ENCODE measurements at places on chromosomes 12 and 14. TPM values are rescaled to one million over a fixed set of nuclear protein-coding genes. Genes with fewer than 3 reads are reported as not detected.
A peak's percentile ranks its signal among the peaks of the same experiment; 100 is the strongest.

The PAWR gene
- 6.2 TPM for total RNA-seq

- DNase-seq = no peak
Measured at GRCh38 chr12:32062881-32063280, 43.8 kb upstream of the BICD1 start.

The TCL1B gene
- total RNA-seq = not detected

The YEATS4 gene
- total RNA-seq = 15.0 TPM

The TSHR gene
- 0.31 TPM for total RNA-seq

The IL31 gene
- not detected for total RNA-seq

DNA sequence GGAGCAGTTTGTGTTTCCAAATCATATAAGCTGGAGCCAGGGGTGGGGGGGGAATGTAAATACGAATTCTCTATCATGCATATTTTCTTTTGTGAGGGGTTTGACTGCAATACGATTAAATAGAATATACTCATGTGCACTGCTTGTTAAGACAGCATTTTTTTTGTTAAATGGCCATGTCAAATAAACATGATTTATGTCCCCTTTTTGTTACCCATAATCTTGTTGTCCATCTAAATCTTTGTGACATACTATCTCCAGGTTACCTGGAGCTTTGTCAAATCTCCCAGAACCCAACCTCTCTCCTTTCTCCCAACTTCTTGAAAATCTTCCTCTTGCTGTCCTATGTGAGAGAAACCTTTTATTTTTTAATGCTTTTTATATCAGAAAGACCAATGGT, 233.1 kb downstream of the SLC25A21 start:
- DNase-seq = no peak

The ANKRD33 gene
- total RNA-seq = 0.04 TPM

The PDZRN4 gene
- total RNA-seq = 4.6 TPM

DNA sequence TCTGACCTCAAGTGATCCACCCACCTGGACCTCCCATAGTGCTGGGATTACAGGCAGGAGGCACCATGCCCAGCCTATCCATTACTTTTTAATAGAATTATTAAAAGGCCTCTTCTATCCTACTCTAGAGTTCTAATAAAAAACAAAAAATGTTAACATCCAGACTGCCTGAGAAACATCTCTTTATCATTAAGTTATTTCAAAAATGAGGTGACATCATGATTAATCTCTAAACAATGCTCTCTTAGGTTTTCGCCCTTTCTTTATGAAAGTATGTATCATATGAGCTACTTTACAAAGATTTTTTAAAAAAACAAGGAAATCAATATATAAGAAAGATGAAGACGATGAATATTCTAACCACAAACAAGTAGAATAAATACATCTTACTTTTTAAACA, 52.6 kb downstream of the FGD6 start:
- DNase-seq = no peak

DNA sequence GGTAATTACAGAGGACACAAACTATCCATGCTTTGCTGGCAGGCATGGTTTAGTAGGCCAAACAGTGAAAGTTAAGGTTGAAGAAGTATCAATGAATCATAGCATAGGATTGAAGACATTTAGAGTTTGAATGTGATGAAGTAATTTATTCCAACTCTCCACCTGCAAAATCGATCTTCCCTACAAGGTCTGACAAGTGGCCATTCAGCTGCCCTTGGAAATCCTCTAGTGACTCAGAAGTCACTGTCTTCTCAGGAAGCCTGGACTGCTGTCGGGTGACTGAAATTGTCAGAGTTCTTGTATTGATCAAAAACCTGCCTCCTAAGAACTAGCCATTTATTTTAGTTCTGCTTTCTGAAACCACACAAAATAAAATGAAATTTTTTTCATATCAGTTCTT, 17.7 kb upstream of the STXBP6 start:
- DNase-seq = no peak

The SYCP3 gene
- total RNA-seq = 0.13 TPM

DNA sequence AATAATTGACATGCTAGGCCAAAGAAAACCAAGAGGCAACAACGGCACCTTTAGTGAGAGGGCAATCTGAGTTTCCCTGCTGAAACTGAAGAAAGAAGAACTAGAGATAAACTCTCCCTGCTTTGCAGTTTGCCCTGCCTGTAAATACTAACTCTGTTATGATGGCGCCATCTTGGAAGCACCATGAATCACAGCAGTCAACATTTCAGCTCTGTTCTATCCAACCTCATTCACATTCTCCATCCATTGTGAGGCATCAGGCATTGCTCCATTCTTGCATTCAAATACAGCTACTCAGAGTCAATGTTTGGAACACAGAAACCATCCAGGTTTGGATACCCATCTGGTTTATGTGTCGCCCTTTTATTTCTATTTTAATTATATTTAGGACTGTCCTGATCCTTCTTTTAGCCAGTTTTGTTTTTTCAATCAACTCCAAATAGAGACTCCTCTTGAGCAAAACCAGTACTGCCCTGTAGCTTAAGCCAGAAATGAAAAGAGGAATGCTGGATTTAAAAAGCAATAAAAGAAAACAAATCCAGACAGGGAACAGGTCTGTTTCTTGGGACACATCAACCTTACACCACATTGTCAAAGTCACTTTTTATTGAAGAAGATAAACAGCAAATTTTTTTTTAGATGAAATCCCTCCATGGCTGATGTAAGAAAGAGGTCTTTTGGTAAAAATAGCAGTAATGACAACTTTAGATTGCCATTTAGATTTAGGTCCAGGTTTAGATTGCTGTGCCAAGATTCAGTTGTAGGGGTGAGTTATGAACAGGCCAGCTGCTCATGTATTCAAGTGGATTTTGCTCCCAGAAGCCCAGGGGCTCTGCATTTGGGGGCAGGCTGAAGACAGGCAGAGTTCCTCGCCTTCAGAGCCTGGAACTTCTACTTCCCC, 33.3 kb upstream of the PPM1A start:
- peak; percentile 49 for DNase-seq

GRCh38 chr12:46559311-46559710, 186.7 kb upstream of the SLC38A2 start:
- DNase-seq = peak; percentile 91

DNA sequence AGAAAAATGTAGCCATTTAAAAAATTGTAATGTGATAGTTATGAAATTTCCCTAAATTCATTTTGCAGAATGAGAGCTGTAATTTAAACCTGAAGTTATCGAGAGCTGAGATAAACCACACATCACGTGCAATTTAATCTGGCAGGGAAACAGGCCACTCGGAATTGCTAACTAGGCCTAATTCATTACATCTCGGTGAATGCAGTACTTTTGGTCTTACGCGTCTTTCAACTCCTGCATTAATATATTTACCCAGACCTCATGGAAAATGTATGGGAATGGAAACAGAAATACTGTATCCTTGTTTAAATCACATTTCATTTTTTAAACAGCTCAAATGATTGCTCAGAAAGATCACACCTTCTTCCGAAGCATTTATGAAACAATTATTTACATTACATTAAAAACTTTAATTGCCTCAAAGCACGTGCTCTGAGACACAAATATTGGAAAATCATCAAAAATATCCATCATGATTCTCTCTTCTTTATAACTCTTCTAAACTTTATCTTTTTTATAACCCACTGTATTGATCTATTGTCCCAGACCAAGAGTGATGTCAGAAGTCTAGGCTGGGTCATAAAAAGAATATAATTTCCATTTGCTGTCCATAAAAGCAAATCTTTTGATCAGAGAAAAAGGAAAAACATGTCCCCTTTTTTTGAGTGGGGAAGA, 111.7 kb upstream of the MYL2 start:
- no peak for DNase-seq

- DNase-seq = no peak
Measured at GRCh38 chr12:26580619-26581018, 252.4 kb downstream of the ITPR2 start.

- no peak for DNase-seq
Measured at GRCh38 chr14:29853272-29853671, 74.4 kb downstream of the PRKD1 start.

DNA sequence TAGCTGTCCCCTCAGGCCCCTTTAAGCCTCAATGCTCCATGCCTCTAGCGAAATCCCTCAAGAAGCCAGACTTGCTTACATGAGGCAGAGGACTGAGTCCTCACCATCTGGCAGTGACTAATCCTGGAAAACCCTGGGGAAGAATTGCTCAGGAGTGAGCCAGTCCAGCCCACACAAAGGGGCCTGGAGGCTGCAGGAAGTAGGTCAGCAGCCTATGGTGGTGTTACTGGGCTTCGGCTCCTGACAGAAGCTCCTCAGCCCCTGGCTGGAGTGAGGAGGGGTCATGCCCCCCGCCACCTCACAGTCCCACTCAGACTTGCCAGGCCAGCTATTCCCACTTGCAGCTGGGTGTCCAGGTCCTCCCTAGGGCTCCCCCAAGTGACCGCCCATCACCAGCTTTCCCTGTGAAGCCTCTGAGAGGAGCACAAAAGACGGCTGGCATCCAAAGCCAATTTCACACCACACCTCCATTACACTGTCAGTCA, 250.5 kb downstream of the DPF3 start:
- peak; percentile 59 for DNase-seq

GRCh38 chr14:101830271-101830670, 68.8 kb downstream of the PPP2R5C start:
- DNase-seq = no peak

GRCh38 chr12:78703820-78704525, 160.6 kb upstream of the SYT1 start:
- DNase-seq = peak; percentile 4

The TESPA1 gene
- 0.44 TPM for total RNA-seq

The RIN3 gene
- 4.3 TPM for total RNA-seq

The GRIP1 gene
- 2.2 TPM for total RNA-seq

GRCh38 chr14:88305528-88306322, 17.3 kb downstream of the KCNK10 start:
- no peak for DNase-seq

DNA sequence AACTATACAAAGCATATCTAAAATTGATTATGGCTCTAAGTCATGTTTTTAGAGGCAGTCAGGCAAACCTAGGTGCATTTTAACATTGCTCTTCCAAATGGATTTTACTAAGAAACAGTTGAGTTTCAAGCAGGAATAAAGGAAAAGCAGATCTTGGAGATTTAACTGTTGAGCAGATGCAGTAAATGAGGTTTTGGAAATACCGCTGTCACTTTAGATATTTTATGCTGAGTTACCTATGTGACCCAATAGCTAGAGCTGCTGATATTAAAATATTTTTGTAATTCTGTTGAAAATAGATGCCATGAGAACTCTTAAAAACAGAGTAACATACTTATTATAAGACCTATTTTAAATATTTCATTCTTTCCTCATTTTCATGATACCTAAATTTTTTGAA, 181.4 kb downstream of the SYT1 start:
- no peak for DNase-seq

GRCh38 chr14:96215452-96216244, 11.0 kb downstream of the BDKRB2 start:
- no peak for DNase-seq

DNA sequence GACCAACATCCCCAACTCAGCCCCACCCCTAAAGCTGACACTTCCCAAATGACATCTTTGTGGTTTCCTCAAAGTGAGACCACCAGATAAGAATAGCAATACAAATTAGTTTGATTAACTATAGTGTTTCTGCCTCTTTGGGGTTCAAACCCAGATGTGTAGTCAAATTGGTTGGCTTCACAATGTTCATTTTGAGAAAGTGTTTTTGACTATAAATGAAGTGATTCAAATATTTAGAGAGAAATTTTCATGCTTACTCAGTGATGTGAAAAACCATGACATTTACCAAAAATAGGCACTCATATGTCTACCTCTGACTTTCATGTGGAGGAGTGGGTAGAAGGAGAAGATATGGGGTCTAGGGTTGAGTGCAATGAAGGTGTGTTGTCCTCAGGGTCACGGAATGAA, 218.4 kb downstream of the BCAT1 start:
- no peak for DNase-seq

DNA sequence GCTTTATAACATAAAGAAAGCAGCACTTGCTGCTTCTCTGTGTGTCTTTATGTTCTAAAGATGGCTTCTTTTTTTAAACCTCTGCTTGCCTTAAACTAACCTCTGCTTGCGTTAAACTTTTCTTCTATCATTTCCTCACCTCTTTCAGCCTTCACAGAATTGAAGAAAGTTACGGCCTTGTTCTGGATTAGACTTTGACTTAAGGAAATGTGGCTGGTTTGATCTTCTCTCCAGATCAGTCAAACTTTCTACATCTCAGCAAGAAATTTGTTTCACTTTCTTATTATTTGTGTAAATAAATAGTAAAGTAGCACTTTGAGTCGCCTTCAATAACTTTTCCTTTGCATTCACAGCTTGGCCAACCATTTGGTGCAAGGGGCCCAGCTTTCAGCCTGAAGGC, 64.2 kb downstream of the CMAS start:
- DNase-seq = no peak

The CCDC92 gene
- total RNA-seq = 7.4 TPM

The RNASE3 gene
- not detected for total RNA-seq

The CLEC2D gene
- total RNA-seq = 8.5 TPM

The MFAP5 gene
- 211 TPM for total RNA-seq

DNA sequence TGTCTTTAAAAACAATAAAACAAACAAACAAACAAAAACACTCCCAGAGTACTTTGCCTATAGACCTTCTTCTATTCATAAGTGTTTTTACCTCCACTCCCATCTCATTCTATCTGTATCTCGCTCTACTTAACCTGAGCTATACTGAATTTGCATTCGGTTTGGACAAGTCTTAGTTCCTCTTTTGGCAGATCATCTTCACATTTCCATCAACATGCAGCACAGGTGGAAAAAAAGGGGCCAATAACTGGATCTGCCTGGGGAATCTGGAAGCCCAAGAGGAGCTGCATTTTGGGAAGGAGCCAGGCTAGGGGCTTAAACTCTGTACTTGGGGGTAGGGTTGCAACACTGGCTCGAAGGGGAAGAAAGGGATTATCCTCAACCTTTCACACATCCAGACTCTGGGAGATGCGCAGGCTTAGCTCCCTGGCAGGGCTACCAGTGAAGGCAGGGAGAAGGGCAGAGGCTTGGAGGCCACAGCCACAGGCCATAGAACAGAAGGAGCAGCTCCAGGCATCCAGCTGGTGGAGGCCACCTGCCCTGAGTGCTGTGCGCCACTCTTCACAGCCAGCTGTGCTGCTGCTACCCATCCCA, 4.1 kb downstream of the NINJ2 start:
- DNase-seq = no peak

GRCh38 chr12:94240171-94240570, 91.8 kb downstream of the PLXNC1 start:
- peak; percentile 31 for DNase-seq

The PROX2 gene
- not detected for total RNA-seq

The PMCH gene
- total RNA-seq = not detected

The AKAP6 gene
- 87.1 TPM for total RNA-seq

- DNase-seq = no peak
Measured at GRCh38 chr12:129413295-129413694, 490.5 kb downstream of the TMEM132D start.

The HOXC9 gene
- 12.6 TPM for total RNA-seq

DNA sequence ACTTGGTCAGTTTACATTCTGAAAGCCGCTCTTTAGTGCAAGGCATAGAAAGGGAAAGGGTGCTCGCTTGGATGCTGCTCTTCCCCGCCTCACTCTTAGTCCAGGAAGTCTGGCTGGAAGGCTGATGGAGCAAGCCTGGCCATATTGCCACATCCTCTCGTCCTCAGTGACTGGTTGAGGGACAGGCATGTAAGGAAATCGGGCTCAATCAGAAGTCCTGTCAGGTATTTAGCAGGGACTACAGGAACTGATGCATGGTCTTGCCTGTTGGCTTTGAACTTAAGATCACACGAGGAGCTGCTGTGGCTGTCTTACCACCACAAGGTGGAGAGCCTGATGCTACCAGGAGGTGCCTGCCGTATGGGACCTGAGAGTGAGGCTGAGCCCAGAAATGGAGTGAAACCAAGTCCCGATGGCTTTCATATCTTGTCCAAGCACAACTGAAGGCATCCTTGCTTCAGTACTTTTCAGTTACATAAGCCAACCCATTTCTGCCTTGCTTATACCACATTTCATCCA, 10.7 kb upstream of the C12orf75 start:
- DNase-seq = no peak

The OR6C1 gene
- total RNA-seq = not detected

All from muscle of leg (tissue), 16 donors.